ENCODE measurements at places on chromosomes 7 and 10.

- no peak for DNase-seq
Observed at GRCh38 chr10:131102676-131103075, 208.8 kb downstream of the TCERG1L start.

GRCh38 chr7:103989785-103990767 is 618 bp upstream of the RELN start:
- no peak for DNase-seq

DNA sequence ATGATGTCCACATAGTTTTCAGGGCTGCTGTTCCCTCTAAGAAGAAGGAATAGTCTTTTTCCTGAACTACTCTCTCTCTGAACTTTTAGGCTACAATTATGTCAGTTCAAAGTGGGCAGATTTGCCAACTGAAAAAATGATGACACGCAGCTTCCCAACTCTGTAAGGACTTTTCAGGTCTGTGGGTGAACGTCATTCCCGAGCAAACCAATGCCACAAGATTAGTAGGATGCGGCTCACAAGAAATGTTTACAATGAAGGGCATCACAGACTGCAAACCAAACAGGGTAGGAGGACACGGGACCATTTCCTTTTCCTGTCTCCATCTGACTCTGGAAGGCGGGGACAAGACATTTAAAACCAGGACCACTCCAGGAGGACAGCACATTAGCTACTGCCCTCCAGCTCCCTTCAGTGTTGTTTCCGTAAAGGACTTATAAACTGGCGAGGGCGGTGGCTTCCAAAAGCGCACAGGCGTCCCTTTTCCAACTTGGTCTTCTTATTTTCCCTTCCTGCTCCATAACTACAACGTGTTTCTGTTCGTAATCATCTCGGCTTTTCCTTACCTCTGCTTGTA is 539 bp upstream of the MKLN1 start:
- peak; percentile 2 for DNase-seq

DNA sequence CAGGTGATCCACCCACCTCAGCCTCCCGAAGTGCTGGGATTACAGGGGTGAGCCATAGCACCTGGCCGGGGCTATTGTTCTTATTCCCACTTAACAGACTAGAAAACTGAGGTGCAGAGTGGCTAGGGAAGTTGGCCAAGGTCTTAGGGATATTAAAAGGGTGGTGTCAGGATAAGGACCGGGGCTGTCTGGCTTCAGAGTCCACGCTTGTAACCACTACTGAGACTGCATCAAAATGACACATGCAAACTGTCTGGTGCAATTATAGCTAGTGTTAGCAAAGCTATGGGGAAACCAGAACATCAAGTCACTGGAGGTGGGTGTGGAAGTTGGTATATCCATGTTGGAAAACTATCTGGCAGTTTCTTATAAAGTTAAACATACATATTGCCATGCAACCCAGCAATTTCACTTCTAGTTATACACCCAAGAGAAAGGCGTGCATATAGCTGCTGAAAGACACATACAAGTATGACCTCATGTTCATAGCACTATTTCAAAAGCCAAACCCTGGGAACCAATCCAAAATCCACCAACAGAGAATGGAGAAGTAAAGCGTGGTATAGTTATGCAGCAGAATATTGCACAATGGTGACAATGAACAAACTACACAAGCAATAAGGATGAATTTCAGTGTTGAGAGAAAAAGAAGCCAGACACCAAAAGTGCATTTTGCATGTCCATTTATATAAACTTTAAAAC is 33.9 kb upstream of the EEPD1 start:
- no peak for DNase-seq

GRCh38 chr10:27155066-27155754 is at the start of gene MASTL:
MASTL (plus strand) TSS chr10:27155352; CDS start chr10:27155427, 75 bp downstream.
- DNase-seq: peak; percentile 91

DNA sequence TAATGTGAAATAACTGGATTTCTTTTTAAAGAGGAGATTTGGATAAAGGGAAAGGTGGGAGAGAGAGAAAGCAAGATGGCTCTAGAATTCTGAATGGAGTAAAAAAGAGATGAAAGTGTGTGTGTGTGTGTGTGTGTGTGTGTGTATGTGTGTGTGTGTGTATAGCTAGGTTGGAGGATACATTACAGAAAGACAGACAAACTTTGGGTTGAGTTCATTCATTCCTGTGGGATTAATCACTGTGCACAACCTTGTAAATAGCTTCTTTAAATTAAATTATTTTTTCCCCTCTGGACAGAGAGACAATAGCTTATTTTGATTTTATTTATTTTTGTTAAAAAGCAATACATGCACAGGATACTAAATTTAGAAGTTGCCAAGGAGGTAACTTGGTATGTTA is 7.5 kb downstream of the ASB4 start:
- DNase-seq: no peak

- DNase-seq: peak; percentile 27
Observed at GRCh38 chr10:113961182-113962031, 82.3 kb upstream of the ADRB1 start.

DNA sequence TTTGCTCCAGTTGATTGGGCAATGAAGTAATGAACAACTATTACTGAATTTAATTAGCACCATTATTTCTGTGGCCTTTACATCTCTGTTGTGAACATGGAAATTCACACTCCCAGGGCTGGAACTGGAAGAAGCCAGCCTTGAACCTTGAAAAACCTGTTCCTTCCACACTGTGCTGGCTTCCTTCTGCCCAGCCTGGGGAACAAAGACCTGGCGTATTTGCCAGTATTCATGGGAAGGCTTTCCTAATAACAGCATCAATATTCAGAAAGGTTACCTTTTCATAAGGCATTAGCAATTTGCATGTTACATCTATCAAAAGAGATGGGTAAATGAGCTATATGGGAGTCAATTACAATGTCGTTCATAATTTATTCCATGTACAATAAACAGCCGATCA is 1.3 kb downstream of the C10orf90 start:
- DNase-seq: no peak

- DNase-seq: no peak
Observed at GRCh38 chr7:157516311-157516710, 179.5 kb downstream of the DNAJB6 start.

Measured in activated T-helper 9 cell treated with anti-CD3 and anti-CD28 coated beads, Interleukin-2, amount 50 U/mL, for 16 hours (primary cell).